Iris pigment epithelial cell (primary cell): ENCODE measurements at places on chromosomes 5 and 9.

- no peak for DNase-seq
Observed at GRCh38 chr9:31418419-31418818, 966.0 kb upstream of the ACO1 start.

GRCh38 chr5:55154873-55155272, 5.1 kb upstream of the GPX8 start:
- peak; percentile 83 for DNase-seq

GRCh38 chr5:62790348-62790747, 211.7 kb downstream of the LRRC70 start:
- peak; percentile 65 for DNase-seq

DNA sequence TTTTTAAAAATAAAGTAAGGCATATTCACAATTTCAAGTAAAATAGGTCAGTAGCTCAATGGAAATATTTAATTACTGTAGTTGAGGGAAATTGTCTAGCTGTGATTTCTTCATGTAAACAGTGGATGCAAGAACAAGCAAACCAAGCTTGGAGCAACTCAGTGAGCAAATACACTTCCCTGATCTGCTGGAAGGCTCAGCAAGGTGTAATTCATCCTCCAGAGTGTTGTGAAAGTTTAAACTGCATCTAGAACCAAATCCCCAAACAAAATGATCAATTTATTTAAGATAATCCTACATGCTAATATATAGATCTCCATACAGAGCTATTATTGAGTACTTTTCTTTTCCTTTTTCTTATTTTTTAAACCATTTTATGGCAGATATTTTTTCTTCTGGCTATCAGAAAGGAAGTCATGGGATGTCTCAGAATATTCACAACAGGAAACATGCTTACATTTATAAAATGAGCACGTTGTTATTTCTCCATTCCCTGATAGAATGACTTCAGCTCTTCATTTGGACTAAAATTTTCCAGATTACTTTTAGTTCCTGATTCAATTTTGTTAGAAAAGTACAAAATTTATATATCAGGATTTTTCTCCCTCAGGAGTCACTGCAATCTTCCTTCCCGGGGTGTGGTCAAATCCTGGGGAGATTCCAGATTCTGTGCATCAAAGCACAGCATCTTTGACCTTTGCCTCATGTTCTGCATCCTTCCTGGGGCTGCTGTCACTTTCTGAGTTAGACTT, 219.2 kb upstream of the ELL2 start:
- no peak for DNase-seq

GRCh38 chr9:16133032-16133431, 580.2 kb downstream of the CCDC171 start:
- no peak for DNase-seq

DNA sequence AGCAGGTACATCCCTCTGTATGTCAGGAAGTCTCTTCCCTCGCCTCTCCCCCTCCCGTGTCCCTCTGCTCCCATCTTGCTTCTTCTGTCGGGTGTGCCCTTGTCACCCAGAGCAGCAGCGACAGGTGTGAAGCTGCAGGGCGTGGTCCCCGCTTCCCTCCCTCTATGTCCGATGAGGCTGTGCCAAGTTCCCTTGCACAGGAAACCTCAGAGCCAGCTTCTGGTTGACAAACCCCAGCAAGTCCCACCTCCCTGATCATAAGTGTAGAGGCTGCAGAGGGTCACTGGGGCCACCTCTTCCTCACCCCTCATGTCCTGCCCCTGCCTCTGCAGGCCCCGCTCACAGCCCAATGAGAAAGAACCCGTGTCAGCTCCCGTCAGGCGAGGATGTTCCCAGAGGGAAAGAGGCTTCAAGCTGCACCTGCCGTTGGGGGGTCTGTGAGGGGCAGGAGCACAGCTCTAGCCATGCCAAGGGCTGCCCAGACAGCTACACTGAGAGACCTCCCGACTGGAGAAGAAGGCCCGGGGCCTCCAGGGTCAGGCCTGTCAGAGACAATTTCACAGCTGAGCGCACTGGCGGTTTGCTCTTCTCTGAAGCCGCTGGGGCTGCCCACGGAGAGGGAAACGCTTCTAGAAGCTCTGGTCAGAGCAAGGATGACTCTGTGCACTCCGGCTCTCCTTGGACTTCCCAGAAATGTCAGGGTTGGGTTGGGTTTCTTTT, 73.3 kb downstream of the AK8 start:
- no peak for DNase-seq

DNA sequence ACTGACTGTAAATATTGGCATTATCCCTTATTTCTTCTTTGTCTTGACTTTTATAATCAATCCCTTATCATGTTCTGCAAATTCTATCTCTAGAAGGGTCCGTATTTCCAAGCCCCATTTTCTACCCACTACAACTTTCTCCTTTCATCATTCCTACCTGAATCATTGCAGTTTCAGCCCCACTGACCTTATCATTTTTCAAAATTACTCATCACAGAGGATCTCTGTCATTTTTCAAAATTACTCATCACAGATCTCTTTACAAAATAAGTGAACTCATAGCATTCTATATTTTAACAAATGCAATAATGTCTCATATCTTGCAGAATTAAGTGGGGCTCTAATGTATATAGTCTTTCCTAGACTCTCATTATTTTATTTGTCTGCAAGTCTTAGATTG, 256.9 kb upstream of the COX7C start:
- DNase-seq = no peak

GRCh38 chr9:4430432-4431261, 59.6 kb upstream of the SLC1A1 start:
- peak; percentile 39 for DNase-seq

- no peak for DNase-seq
Observed at GRCh38 chr5:606061-606460, 6.1 kb upstream of the CEP72 start.

DNA sequence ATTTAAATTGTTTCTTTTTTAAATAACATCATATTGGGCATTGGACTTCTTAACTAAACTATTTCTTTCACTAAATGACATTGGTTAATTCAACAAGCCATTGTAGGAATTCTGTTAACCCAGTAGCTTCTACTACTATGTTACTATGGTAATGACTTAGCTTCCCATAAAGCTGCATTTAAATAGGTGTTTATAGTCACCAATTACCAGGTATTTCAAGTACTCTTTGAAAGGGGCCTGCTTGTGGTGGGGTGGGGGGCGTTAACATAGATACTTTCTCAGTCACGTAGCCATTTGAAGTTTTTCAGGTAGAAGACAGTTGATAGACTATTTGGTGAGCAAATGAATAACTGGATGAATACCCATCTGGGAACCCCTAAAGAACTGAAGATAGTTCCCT, 34.0 kb downstream of the PIK3R1 start:
- no peak for DNase-seq

DNA sequence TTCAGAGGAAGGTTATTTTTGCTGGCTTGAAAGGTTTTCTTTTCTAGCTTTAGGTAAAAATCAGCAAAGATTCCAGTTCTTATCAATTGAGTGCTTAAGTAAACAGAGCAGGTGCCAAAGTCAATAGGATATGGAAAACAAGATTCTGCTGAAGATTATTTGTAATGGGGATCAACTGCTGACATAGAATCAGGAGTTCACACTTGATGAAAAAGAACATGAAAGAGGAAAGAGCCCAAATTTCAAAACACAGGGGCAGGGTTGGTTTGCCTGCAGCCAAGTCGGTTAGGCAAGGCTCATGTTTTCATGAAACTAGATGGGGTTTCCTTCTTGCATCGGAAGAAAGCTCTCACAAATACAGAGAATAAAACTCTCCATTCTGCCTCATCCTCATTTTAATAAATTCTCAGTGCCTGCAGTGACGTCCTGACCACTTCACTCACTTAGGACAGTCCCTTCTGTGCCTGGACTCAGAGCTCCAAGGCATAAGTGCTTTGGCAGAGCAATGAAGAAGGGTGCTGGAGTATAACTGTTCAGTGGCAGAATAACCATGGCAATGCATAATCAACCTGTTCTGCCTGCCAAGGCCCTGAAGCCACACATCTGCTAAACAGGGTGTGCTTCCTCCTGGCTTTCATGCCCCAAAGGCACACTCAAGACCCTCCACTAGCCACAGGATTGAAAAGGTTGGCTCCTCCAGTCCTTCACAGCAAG, 179.6 kb downstream of the GNAQ start:
- no peak for DNase-seq
